ENCODE measurements at places on chromosomes 2 and 18. TPM values are rescaled to one million over a fixed set of nuclear protein-coding genes. Genes with fewer than 3 reads are reported as not detected.
A peak's percentile ranks its signal among the peaks of the same experiment; 100 is the strongest.

SNTG2 gene
- total RNA-seq: 1.9 TPM

REG1B gene
- total RNA-seq: not detected

BOK gene
- 21.6 TPM for total RNA-seq

TWIST2 gene
- total RNA-seq: 6.7 TPM

C2orf42 gene
- total RNA-seq: 2.2 TPM

C2orf92 gene
- total RNA-seq: 16.5 TPM

- no peak for DNase-seq
Observed at GRCh38 chr2:160445673-160446072, 47.9 kb downstream of the RBMS1 start.

DNA sequence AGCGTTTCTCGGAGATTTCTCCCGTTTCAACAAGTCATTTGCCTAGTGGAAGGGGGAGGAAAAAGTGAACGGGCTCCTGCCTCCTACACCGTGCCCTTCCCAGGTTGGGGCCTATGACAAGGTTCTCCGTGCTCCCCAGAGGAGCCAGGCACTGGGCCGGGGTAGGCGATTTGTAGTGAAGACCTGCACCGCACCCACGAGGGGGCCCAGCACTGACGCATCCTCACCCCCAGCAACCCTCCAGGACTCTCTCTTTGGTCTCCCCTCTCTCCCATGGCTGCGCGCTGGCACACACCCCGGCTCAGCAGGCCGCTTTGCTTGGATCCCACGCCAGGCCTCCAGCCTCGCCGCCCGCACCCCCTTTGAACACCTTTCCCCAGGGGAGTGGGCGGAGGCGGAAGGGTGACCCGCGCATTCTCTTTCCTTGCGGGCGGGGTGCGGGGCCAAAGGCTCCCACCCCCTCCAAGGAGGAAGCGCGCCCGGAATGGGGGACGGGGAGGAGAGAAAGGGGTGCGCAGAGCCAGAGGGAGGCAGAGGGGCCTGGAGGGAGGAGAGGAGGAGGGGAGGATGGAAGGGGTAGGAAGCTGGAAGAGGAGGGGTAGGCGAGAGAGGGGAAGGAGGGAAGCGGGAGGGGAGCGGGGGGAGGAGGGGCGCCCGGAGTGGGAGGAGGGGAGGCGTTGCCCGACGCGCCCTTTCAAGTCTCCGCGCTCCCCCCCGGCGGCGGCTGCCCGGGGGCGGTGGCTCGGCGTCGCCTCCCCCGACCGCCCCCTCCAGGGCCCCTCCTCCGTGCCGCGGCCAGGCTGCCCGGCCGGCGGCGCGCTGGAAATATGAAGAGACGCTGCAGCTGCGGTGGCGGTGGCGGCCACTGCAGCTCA is at the start of gene APCDD1:
Gene APCDD1, plus strand, starts transcription at position 830 of the 875 bp plus-strand sequence. CDS start 347 bp downstream, outside the sequence.
- peak; percentile 45 for DNase-seq
